MCF 10A (cell line): ENCODE measurements at places on chromosomes 3 and 15.

DNA sequence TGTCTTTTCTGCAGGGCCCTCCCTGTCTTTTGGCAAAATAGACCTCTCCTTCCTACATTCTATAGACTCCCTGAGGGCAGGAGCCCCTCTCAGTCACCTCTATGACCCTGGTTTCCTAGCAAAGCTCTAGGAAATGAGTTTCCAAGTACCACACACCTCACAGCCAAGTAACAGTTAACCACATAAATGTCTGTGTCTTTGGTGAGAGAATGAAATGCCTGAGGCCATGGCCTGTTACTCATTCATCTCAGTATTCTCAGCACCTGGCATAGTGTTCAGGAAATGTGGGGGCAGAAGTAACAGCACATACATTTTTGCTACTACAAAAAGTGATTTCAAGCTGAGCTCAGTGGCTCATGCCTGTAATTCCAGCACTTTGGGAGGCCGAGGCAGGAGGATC is 21.0 kb downstream of the RFT1 start:
- peaks cover 56% of the 10 kb centered on the region for H3K36me3 ChIP-seq
- no peak overlapping the region for H3K4me3 ChIP-seq
- H3K4me1 ChIP-seq: peaks cover 17% of the 10 kb centered on the region
- no peaks in the 10 kb centered on the region for H3K27me3 ChIP-seq
- peak; percentile 95 for DNase-seq

DNA sequence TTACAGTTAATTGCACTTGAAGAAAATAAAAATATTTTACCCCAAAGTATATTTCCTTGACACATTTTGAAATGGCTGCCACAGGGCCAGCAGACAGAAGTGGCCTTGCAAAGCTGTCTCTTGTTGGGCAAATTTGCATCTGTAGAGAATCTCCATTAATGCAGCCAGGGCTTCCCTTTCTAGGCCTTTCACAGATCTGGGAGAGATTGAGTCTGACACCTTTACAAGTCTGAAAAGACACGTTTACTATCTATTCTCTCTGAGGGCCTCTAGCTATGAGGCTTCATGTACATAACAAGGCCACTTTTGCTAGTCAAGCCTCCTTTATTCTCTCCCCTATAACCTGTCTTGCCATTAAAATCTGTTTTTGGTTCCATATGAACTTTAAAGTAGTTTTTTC is 135.9 kb downstream of the ANO10 start:
- H3K27me3 ChIP-seq: no peaks in the 10 kb centered on the region
- no peak overlapping the region for H3K27ac ChIP-seq
- no peaks in the 10 kb centered on the region for H3K4me1 ChIP-seq
- H3K4me3 ChIP-seq: no peak overlapping the region
- no peak for DNase-seq

- H3K4me1 ChIP-seq: no peaks in the 10 kb centered on the region
- H3K36me3 ChIP-seq: no peaks in the 10 kb centered on the region
- H3K27ac ChIP-seq: no peak overlapping the region
- H3K27me3 ChIP-seq: no peaks in the 10 kb centered on the region
These were observed 319.9 kb upstream of the GRM7 start for GRCh38 chr3:6540981-6541380.

DNA sequence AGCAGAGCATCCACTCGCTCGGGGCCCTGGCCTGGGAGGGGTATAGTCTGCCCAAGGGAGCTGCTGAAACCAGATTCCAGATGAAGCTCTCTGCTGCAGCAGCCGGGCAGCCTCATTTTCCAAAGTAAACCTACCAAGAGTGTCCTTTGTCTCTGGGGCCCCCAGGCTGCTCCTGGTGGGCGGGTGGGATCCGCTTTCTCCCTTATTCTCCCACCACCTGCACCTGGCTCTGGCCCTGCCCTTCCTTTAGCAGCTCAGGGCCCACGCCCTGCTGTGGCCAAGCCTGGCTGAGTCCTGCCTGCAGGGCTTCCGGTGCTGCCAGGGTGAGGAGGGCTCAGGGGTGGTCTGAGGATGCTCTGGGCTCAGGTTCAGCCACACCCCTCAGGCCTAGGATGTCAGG is 13.0 kb downstream of the SCN5A start:
- H3K4me3 ChIP-seq: no peak overlapping the region
- no peaks in the 10 kb centered on the region for H3K4me1 ChIP-seq
- H3K27me3 ChIP-seq: peaks cover 41% of the 10 kb centered on the region
- DNase-seq: no peak

DNA sequence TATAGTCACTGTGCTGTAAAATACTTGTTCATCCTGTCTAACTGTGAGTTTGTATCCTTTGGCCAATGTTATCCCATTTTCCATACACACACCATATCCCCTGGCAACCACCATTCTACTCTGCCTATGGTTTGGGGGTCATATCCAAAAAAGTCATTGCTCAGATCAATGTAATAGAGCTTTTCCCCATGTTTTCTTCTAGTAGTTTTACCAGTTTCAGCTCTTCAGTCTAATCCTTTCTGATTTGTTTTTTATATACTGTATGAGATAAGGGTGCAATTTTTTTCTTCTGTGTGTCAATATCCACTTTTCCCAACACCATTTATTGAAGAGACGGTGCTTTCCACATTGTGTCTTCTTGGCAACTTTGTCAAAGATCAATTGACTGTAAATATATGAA is 14.0 kb upstream of the DLG1 start:
- H3K4me3 ChIP-seq: no peak overlapping the region
- no peak for DNase-seq
- H3K4me1 ChIP-seq: peaks cover 27% of the 10 kb centered on the region

DNA sequence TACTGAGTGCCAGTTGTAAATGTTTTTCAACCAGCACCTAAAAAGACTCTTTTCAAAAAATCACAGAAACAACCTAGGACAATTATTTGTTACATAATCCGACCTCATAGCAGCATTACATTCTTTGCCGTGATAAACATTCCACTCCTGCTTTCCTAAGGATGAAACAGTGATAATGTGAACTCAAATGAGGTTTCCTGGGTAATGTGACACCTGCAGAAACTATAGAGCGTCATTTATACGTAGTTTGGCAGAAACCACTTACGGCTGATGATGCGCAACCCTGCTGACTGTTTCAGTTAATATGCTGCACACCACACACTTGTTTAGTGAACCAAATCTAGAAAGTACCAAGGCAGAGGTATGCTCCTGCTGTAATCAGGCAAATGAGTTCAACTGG is 55.8 kb downstream of the SEMA6D start:
- H3K27ac ChIP-seq: no peak overlapping the region
- no peaks in the 10 kb centered on the region for H3K27me3 ChIP-seq
- peaks cover 7% of the 10 kb centered on the region for H3K4me1 ChIP-seq
- peak; percentile 6 for DNase-seq
- H3K4me3 ChIP-seq: no peak overlapping the region

GRCh38 chr3:145767909-145768308 is 393.1 kb downstream of the PLOD2 start:
- no peak for DNase-seq
- no peaks in the 10 kb centered on the region for H3K36me3 ChIP-seq
- no peak overlapping the region for H3K27ac ChIP-seq
- H3K27me3 ChIP-seq: peaks cover 39% of the 10 kb centered on the region

GRCh38 chr3:132225664-132226063 is 91.5 kb upstream of the ACP3 start:
- H3K27ac ChIP-seq: no peak overlapping the region
- no peaks in the 10 kb centered on the region for H3K27me3 ChIP-seq
- H3K4me3 ChIP-seq: no peak overlapping the region
- peaks cover 4% of the 10 kb centered on the region for H3K4me1 ChIP-seq
- no peaks in the 10 kb centered on the region for H3K36me3 ChIP-seq
- DNase-seq: peak; percentile 57

- DNase-seq: no peak
- no peak overlapping the region for H3K27ac ChIP-seq
- H3K4me1 ChIP-seq: peaks cover 47% of the 10 kb centered on the region
- no peak overlapping the region for H3K4me3 ChIP-seq
These were observed 269.8 kb downstream of the OPA1 start for GRCh38 chr3:193862843-193863242.
